ENCODE measurements at places on chromosomes 11 and 22.

DNA sequence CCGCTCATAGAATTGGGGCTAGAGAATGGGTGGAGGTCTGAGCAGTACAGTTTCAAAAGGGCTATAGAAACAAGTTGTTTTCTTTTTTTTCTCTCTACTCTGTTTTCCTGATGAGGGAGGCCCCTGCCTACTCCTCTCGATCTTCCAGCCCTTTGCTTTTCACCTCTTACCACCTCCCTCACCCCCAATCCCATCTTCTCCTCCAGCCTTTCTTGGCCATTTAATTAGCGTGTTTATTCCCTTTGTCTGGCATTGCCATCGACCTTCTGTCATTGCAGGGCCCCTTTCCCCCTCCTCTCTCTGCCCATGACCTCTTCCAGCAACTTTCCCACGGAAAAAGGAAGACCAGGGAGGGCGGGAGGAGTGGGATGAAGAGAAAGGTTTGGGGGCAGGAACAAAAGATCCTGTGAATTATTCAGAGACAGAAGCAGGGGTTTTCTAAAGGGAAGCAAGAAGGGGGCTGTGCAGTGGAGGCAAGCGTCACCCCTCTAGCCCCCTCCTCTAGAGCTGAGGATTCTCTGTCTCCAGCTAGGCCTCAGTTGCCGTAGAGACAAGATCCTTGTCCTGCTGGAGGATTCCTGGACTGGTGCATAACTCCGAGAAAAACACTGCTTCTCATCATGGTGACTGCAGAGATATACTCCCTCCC lies 12.9 kb downstream of the DTX4 start:
- no peak for DNase-seq

DNA sequence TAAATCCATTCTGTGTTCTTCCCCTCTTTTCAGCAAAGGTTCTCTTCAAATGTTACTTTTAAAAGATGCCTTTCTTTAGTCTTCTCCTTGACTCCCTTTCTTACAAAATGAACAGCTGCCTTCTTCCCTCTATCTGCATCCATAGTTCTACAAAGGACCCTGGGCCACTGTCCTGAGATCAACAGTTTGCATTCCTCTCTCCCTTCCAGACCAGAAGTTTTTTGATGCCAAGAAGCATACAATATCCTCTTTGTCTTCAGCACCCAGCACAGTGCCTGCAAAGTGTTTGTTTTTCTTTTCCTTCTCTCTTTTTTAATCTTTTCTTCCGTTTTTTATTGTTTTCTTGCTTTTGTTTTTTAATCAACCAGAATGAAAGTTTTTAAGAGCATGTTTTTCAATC lies 183.5 kb upstream of the SNX19 start:
- no peak for DNase-seq

DNA sequence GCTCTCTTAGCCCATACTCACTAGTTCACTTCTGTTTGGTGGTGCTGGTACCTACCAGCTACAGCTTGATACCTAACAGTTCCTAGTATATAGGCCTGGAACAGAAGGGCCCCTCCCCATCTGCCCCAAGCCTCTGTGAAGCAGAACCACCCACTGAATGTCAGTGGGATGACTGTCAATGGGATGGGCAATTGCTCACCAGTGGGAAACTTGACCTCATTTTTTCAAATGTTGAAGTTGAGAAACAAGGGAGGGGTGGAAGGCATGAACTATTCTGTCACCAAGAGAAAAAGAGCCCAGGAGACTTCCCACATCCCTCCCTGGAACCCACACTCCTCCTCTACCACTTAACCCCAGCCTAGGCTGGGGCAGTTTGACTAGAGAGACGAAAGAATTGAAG lies at the start of gene NLRP10:
Gene NLRP10 (minus strand): TSS at position 62 of the 400 bp plus-strand sequence. CDS start 1,952 bp downstream, outside the sequence.
- no peak for DNase-seq

- DNase-seq: no peak
These were observed 195.0 kb upstream of the NECTIN1 start for GRCh38 chr11:119924017-119924416.

- DNase-seq: no peak
These were observed 324.7 kb downstream of the ETS1 start for GRCh38 chr11:128262463-128263345.

- DNase-seq: no peak
These were observed at the start of gene ANKRD13D for GRCh38 chr11:67289226-67289650. TSS of gene ANKRD13D (plus strand) at chr11:67289303. CDS start at chr11:67289461, 158 bp downstream.

DNA sequence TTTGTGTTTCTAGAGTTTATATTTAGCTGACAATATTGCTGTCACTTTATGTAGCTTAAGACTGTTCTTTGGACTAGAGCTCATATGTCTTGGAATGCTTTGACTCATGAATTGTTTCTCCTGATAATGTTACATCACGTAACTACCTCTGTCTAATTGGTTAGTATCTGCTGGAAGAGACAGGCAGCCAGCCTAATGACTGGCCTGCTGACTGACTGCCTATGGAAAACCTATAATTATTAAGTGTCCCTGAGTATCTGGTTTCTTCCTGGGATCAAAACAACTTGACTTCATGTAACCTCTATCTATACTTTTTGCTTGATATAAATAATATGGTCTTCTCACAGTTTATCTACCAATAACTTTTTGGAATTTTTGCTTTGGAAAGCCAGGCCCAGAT lies 9.4 kb downstream of the SOX6 start:
- DNase-seq: no peak

DNA sequence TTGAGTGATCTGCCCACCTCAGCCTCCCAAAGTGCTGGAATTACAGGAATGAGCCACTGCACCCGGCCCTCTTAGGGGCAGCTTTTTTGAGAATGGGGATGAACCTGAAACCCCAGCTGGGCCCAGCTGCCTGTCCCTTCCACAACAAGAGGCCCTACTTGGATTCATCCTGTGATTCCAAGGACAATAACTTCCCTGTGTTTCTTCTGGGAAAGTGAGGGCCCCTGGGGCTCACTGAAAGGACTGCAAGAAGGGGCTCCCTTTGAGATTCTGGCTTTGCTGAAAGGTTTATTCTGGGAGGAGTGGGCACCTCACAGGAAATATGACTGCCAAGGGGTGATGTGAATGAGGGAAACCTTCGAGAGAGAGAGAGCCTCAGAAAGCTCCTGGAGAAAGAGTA lies 12.3 kb upstream of the GNAZ start:
- no peak for DNase-seq

DNA sequence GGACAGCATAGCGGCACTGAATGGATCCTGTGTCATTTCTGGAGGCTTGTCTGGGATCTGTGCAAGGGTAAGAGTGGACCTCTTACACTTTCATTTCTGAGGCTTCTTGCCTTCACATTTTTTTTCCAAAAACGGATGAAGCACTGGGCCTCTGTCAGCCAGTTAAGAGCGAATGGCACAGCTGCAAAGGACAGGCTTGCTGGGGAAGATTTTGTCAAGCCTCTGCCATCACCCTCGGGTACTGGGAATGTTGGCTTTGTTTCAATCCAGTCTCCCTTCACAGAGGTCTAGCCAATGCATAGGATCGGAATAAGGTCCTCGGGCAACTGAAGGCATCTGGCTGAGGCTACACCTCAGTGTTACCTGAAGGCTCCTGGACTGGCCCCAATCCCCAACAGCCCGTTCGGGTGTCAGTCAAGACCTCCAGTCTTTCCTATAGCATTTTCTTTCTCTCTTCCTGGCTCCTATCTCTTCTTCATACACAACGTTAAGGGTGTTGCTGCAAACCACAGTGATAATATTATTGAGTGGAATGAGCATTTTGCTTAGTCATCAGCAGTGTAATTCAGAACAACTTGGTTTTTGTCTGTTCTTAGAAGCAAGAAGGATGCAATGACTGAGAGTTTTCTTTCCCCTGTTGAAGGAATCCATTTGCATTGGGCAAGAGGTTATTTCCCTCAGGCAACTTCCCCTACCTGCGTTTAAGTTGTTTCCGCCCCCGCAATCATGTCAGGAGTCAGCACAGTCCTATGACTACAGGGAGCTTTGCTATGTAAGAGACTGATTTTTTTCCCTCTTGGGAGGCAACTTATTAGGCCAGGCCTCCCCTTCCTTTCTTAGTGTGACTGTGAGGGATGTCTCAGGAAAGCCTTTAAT lies 22.8 kb downstream of the NPAT start:
- DNase-seq: peak; percentile 91

GRCh38 chr11:71112454-71112853 lies 139.9 kb downstream of the SHANK2 start:
- no peak for DNase-seq

DNA sequence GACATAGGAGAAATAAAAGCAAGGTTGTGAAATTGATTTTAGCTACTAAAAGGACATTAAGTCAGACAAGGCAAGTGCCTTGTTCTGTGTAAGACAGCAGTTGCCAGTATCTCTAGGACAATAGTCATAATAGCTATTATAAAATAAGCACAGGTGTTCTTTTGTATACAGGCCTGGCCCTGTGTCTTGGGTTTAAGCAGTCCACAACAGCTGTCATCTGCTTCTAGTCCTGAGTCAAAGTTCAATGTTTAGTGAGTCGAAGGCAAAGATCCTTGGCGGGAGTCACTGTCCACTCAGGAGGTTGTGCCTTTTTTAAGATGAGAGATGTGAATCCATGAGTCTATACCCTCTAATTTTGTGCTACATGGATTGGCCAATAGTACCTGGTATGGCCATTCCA lies 79.5 kb downstream of the SC5D start:
- no peak for DNase-seq

- DNase-seq: peak; percentile 75
These were observed at the start of gene PDGFD for GRCh38 chr11:104164028-104164520. TSS of gene PDGFD (minus strand) at chr11:104164147.

DNA sequence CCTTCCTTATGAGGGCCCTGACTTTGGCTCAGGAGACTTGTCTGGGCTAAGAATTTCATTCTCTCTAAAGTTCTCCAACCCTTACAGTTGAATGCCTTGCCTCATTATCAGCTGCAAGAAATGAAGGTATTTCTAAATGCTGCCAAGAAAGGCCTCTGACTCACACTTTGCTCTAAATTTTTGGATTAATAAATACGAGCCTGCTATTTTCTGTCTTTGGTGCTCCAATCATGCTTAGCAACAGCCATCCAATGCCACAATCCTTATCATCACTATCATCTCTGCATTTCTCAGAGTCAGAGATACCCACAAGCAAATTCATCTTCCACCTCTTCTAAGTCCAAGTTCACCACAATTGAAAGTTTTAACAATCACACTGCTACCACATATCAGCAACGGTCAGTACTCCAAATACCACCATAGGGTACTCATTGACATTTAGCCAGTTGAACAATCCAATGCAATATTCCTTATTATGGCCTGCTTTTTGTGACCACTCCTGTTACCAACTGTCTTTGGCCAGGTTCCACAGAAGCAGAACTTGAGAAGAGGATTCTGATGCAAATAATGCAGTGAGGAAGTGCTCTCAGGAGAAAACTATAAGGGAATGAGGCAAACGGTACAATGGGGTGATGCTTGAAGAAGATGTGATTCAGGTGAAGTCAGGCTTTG lies 5.7 kb downstream of the PATE2 start:
- no peak for DNase-seq

GRCh38 chr11:61621917-61622585 lies 41.2 kb upstream of the SYT7 start:
- no peak for DNase-seq

- DNase-seq: no peak
These were observed 238.6 kb downstream of the GRM5 start for GRCh38 chr11:88827018-88827676.

DNA sequence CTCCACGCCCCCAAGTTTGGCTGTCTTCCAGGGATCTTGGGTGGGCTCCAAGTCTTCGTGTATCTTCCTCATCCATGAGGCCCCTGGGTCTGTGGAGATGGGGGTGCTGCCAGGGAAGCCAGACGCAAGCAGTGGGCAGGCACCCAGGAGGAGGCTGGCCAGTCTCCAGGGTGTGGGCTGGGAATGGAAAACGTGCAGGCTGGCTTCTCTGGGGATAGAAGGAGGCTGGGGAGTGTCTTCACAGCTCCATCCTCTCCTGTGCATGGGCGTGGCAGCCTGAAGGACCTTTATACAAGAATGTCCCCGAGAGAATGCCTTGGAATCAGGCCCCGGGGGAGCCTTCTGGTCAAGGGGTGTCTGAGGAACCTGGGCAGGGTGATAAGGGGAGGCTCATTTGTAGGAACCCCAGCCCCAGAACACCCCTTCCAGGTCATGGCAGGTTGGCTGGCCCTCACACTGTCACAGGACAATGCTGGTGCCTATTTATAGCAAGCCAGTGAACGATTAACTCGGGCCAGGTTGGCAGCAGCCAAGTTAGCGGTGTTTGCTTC lies 14.0 kb downstream of the SGSM1 start:
- no peak for DNase-seq

GRCh38 chr11:126507646-126508045 lies 152.2 kb downstream of the ST3GAL4 start:
- DNase-seq: no peak

GRCh38 chr11:67504005-67504949 lies 886 bp downstream of the PITPNM1 start:
- no peak for DNase-seq

DNA sequence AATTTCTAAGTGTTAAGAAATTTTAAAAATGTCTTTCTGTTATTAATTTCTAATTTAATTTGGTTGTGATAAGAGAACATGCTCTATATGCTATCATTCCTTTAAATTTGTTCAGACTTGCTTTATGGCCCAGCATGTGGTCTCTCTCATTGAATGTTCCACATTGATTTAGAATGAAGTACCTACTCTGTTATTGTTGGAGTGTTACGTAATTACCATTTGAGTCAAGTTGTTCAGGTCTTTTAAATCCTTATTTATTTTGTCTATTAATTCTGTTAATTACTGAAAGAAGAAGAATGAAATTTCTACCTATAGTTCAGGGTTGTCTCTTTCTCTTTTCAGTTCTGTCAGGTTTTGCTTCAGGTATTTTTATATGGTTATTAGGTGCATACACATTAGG lies 57.0 kb downstream of the PRMT3 start:
- DNase-seq: no peak

- DNase-seq: peak; percentile 69
These were observed at the start of gene RAB38 for GRCh38 chr11:88174709-88175568. TSS of gene RAB38 (minus strand) at chr11:88175443. CDS start at chr11:88175384, 59 bp downstream.

- DNase-seq: no peak
These were observed 23.0 kb upstream of the STK33 start for GRCh38 chr11:8617063-8617462.

DNA sequence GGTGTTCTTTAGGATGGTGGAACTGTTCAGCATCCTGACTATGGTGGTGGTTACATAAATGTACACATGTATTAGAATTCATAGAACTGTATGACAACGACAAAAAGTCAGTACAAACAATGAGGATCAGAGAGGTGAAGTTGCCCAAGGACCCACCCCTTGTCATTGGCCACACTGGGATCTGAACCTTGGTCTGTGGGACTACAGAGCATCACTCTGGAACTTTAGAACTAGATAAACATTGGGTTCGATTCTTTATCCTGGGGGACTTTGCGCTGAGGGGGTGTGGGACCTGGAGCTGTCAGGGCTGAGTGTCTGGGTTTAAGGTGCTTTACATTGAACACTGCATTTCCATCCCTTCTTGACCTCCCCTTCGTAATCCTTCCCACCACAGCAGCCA lies 12.8 kb upstream of the EXT2 start:
- no peak for DNase-seq

DNA sequence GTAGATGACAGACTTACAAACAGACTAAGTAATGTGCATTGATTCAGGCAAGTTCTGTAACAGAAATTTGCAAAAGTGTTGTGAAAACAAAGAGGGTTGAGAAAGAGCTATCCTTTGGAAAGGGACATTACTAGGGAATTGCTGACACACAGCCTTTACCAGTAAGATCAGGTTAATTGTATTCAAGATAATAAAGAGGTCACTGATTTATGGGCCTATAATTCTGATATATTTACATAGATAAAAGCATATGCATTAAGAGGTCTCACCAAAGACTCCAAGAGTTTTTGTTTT lies 138.7 kb downstream of the MAML2 start:
- DNase-seq: no peak

GRCh38 chr11:1778141-1778911 lies 14.6 kb upstream of the CTSD start:
- DNase-seq: peak; percentile 35
